ENCODE measurements at places on chromosomes 16 and 17.

DNA sequence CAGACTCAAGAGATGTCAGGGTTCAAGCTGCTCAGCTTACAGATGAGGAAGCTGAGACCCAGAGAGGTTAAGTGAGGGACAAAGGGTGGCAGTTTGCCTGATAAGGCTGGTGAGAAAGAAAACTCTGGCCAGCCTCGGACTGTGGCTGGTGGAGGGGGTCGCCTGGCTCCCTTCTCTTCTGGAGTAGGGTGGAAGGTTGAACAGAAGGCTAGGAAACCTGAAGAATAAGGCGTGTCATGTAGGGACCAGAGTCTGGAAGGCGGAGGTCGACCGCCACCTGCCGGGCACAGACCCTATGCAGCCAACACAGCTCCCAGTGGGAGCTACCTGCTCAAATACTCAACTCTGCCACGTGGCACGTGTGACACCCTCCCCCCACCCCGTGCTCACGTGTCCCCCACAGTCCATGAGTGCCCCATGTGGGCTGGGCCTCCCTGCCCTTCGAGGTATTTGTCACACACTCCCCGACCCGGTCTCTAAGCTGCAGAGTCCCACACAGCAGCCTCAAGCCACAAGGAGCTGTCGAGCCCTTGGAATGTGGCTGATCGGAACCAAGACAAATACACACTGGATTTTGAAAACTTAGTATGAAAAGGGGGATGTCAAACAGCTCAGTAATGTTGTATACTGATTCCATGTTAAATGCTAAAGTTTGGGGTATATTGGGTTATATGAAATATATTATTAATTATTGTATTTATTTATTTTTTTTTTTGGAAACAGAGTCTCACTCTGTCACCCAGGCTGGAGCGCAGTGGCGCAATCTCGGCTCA, 11.8 kb downstream of the HID1 start:
- DNase-seq, result peak; percentile 50

DNA sequence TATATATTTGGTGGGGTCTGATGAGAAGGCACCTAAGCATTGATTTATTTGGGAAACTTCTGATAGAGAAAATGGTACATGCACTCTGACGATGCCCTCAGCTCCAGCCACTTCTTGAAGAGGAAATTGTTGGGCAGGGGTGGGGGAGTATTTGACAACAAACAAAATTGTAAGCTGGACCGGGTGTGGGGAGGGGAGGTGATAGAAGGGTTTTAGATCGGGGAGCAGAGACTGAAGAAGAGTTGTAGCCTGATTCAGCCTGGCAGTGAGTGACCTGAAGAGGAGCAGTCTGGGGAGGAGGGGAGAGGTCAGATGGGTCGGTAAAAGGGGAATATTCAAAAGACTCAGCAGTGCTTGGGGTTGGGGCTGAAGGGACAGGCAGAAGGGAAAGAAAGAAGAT, 2284.7 kb downstream of the TP53TG3F start:
- DNase-seq, result no peak

- DNase-seq, result peak; percentile 53
These were observed 2.0 kb downstream of the MAF start for GRCh38 chr16:79598348-79599181.

- DNase-seq, result no peak
These were observed 24.6 kb upstream of the MYOCD start for GRCh38 chr17:12641084-12641483.

GRCh38 chr16:84175350-84176081, 11.3 kb downstream of the TAF1C start:
- peak; percentile 58 for DNase-seq

DNA sequence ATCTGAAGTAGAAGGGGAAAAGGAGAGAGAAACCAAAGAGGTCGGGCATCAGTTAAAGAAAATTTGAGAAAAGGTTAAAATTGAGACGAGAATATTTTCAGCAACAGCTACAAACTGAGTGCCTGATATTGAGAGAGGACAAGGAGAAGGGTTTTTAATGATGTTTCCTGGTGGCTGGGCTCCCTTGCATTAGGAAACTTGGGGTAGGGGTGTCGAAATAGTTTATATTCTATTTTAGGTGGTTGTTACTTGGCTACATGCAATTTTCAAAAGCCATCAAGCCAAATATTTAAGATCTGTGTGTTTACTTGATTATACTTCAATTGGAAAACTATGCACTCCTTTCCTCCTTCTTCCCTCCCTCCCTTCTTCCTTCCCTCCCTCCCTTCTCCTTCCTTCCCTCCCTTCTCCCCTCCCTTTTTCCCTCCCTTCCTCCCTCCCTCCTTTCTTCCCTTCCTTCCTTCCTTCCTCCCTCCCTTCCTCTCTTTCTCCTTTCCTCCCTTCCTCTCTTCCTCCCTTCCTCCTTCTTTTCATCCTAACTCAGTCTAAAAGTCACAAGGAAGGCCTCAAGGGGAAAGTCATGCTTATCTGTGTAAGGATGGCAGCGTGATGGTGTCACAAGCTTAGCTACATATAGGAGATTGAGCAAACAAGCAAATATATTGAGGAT, 1.8 kb upstream of the APOH start:
- no peak for DNase-seq

DNA sequence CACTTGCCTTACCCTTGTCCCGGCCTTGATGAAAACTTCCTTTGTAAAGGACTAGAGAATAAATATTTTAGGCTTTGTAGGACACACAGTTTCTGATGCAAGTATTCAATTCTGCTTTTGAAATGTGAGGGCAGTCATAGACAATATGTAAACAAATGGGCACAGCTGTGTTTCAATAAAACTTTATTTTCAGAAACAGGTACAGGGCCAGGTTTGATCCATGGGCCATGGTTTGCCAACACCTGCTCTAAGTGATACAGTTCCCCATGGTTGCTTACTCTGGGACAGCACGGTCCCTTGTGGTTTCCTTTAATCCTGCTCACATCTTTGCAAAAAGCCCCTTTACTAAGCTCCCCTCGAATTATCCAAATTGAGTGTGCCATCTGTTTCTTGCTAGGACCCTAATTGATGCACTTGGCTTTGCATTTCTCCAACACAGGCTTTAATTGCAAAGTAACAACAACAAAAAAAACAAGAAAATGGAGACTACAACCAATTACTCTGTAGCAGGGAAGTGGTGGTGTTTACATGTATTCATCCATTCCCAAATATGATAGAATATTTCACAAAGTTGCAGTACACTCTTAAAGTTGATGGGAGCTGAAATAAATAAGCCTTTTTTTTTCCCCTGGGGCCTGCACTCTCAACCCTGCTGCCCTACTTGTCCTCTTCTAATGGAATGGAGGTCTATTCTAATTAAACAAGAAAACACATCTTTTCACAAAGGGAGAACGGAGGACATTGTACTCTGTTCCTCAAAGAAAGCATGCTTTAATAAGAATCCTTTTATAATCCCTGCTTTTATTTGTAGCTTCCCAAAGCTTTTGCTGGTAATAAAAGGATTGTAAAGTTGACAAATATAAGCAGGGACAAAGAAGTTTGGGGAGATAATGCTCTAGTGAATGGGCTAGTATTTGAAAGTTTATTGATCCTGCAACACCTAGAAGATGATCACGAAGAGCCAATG, 37.7 kb upstream of the TOX3 start:
- DNase-seq, result no peak

GRCh38 chr16:10067406-10067805, 114.8 kb downstream of the GRIN2A start:
- DNase-seq, result no peak

- no peak for DNase-seq
These were observed 6.2 kb downstream of the BECN1 start for GRCh38 chr17:42817866-42818265.

GRCh38 chr16:83105279-83106077, 478.7 kb downstream of the CDH13 start:
- no peak for DNase-seq

GRCh38 chr16:716200-716568, 1.3 kb downstream of the METRN start:
- no peak for DNase-seq

GRCh38 chr17:40264458-40265185, 23.1 kb upstream of the CDC6 start:
- DNase-seq, result no peak

DNA sequence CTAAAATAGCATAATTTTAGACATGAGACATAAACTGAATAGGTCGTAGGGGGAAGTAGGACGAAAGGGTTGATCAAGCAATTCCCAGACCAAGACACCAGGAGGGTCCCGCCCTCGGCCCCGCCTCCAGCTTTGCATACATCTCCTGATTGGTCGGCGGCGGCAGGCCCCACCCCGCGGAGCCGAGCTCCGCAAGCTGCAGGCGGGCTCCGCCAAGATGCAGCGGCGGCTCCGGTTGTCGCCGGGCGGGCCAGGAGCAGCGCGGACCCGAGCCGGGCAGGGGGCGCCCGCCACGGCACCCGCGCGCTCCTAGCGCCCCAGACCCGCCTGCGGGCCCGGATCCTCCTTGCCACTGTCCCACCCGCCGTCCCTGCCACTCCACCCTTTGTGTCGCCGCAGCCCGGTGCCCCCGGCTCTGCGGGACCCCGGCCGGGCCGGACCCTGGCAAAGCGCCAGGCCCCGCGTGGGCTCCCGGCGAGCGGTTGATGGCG, at the start of gene CDR2L:
Gene CDR2L, plus strand, starts transcription at position 215 of the 491 bp plus-strand sequence. CDS start 412 bp downstream, outside the sequence.
- DNase-seq, result peak; percentile 97

DNA sequence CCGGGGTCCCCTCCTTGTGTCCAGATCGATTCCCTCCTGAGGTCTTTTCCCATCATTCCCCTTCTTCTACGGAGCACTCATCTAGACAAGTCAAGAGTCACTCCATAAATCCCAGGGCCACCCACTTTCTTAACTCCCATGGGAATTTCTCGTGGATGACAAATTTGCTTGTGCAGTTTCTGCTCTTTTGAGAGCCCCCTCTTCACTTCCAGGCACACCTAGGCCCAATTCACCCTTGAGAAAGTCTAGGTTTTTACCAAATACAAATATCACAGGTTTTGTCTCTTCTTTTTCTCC, 522 bp upstream of the POLDIP2 start:
- DNase-seq, result no peak

All from CD4-positive, alpha-beta T cell treated with Interleukin-6 for 4 hours (primary cell).